Activated naive CD8-positive, alpha-beta T cell treated with anti-CD3 and anti-CD28 coated beads, Interleukin-2, amount 50 U/mL, for 24 hours (primary cell): ENCODE measurements at places on chromosomes 7 and 10.

- H3K27me3 ChIP-seq: no peaks in the 10 kb centered on the region
- H3K4me3 ChIP-seq: no peak overlapping the region
- no peak for DNase-seq
- H3K4me1 ChIP-seq: peaks cover 21% of the 10 kb centered on the region
- peaks cover 22% of the 10 kb centered on the region for H3K36me3 ChIP-seq
- H3K27ac ChIP-seq: no peak overlapping the region
Observed at GRCh38 chr7:7821517-7821916, 103.1 kb upstream of the RPA3 start.

DNA sequence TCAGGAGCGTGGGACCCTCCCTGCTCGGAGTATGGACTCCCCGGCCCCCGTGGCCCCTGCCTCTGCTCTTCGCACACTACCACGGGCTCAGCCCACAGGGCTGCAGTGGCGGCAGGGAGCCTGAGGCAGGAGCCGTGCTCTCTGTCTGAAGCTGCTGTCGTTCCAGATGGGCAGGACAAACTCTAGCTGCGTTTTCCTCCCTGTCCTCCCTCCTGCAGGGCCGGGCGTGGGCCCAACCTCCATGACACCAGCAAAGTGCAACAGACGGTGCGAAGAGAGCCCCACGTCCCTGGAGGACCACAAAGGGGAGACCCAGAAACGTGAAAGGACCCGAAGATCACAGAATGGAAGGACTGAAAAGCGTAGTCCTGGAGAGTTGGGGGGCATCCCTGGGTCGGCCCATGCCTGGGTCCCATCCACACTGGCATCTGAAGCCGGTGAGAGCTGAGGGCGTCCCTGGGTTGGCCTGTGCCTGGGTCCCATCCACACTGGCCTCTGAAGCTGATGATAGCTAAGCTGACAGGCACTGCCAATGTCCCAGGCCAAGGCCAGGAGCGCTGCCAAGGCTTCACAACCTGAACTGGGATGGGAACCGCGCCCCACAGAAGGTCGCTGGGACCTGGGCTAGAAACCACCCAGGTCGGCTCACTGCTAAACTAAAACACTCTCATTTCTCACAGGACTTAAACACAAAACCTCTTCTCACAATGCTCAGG lies 267.0 kb downstream of the MAD1L1 start:
- peaks cover 5% of the 10 kb centered on the region for H3K27me3 ChIP-seq
- H3K27ac ChIP-seq: no peak overlapping the region
- no peak for DNase-seq
- H3K4me3 ChIP-seq: no peak overlapping the region
- H3K4me1 ChIP-seq: peaks cover 25% of the 10 kb centered on the region
- H3K36me3 ChIP-seq: peaks cover 47% of the 10 kb centered on the region

GRCh38 chr7:149621776-149622175 lies 124.2 kb upstream of the ZNF746 start:
- peaks cover 43% of the 10 kb centered on the region for H3K36me3 ChIP-seq
- H3K27ac ChIP-seq: peak overlapping the region; percentile 69
- H3K27me3 ChIP-seq: peaks cover 2% of the 10 kb centered on the region
- H3K4me3 ChIP-seq: peak overlapping the region; percentile 94

GRCh38 chr7:78510580-78511188 lies 712.1 kb downstream of the PHTF2 start:
- no peaks in the 10 kb centered on the region for H3K4me1 ChIP-seq
- H3K27ac ChIP-seq: no peak overlapping the region
- no peaks in the 10 kb centered on the region for H3K27me3 ChIP-seq
- no peaks in the 10 kb centered on the region for H3K36me3 ChIP-seq
- no peak for DNase-seq
- no peak overlapping the region for H3K4me3 ChIP-seq

GRCh38 chr7:30728591-30729100 lies 23.3 kb upstream of the INMT start:
- H3K4me1 ChIP-seq: peaks cover 37% of the 10 kb centered on the region
- DNase-seq: no peak
- no peak overlapping the region for H3K27ac ChIP-seq
- no peaks in the 10 kb centered on the region for H3K27me3 ChIP-seq
- H3K4me3 ChIP-seq: no peak overlapping the region

DNA sequence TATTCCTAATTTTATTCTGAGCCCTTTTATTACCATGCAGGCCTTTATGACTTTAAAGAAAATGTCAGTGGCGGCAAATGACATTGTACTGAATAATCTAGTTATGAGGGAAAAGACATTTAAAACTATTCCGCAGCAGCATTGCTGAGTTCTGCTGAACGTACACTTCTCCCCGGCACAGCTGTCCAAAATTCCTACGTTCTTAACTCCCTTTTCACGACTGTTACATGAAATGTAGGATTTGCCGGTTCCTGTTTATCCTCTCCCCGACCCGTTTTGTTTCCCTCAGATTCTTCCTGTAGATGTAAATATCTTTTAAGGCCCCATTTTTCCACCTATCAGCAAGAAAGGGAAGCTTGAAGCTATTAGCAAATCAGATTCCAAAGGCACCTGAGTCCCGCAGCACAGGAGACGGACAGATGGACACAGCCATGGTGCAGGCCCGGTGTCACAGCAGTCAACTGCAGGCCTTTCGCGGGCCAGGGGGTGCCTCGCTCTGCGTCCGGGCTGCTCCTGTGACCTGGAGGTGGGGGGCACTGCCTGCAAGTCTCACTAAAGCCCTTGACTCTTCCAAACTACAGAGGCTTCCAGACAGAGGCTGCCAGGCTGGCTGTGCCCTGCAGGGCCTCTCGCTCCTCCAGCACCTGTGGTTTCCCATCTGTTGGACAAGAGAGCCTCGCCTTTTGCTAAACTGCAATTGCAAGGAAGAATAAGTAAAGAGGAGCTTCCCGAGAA lies 485.0 kb upstream of the MGMT start:
- H3K36me3 ChIP-seq: no peaks in the 10 kb centered on the region
- H3K27me3 ChIP-seq: no peaks in the 10 kb centered on the region
- no peak overlapping the region for H3K27ac ChIP-seq
- DNase-seq: no peak
- no peak overlapping the region for H3K4me3 ChIP-seq

DNA sequence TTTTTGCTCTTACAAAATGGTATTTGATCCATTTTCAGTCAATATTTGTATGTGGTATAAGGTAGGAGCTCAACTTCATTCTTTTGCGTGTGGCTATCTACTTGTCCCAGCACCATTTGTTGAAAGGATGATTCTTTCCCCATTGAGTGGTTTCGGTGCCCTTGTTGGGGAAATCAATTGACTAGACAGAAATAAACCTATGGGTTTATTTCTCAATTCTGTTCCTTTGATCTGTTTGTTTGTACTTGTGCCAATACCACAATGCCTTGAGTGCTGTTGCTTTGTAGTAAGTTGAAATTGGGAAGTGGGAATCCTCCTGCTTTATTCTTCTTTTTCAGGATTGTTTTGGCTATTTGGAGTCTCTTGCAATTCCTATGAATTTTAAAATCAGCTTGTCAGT lies 41.0 kb downstream of the SNX10 start:
- no peaks in the 10 kb centered on the region for H3K27me3 ChIP-seq
- peaks cover 13% of the 10 kb centered on the region for H3K36me3 ChIP-seq
- no peak overlapping the region for H3K4me3 ChIP-seq
- no peak for DNase-seq
- H3K4me1 ChIP-seq: peaks cover 47% of the 10 kb centered on the region

DNA sequence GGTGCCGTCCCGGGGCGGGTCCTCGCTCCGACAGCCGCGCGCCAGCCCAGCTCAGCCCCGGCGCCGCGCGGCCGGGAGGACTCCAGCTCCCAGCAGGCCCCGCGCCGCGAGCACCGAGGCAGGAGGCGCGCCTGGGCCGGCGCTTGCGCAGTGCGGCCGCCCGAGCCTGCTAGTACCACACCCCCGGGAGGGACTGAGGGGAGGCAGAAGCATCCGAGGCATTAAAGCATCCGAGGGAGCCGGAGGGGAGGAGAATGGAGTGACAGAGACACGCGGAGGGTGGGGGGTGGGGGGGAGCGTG lies at the start of gene GRK5:
GRK5 (plus strand) TSS at position 206 of the 301 bp plus-strand sequence. CDS start 347 bp downstream, outside the sequence.
- peak within 1 kb of the TSS; percentile 96 for H3K27ac ChIP-seq
- peak; percentile 94 for DNase-seq
- peaks cover 47% of the 10 kb centered on the region for H3K4me1 ChIP-seq
- H3K4me3 ChIP-seq: peak within 1 kb of the TSS; percentile 97
- H3K27me3 ChIP-seq: no peaks in the 10 kb centered on the region
- no peaks in the 10 kb centered on the region for H3K36me3 ChIP-seq

DNA sequence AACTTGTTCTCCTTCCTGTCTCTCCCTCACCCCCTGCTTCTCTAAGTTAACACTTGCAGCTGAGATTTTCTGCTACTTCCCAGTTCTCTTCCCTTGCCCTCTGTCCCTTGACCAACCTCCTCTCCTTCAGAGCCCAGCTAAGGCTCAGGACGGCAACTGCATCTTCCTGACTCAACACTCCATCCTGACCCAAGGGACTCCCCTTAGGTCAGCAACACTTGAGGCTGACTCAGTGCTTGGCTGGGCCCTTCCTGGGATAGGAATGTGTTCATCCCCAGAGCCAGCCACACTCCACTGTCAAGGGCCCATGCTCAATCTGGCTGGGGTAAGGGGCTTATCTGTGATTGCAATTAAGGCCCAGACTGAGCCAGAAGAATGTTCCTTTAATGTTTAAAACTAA lies 3.4 kb downstream of the CALHM2 start:
- H3K4me1 ChIP-seq: peaks cover 34% of the 10 kb centered on the region
- peak overlapping the region; percentile 33 for H3K27ac ChIP-seq
- H3K36me3 ChIP-seq: peaks cover 33% of the 10 kb centered on the region
- no peak overlapping the region for H3K4me3 ChIP-seq
- no peaks in the 10 kb centered on the region for H3K27me3 ChIP-seq

DNA sequence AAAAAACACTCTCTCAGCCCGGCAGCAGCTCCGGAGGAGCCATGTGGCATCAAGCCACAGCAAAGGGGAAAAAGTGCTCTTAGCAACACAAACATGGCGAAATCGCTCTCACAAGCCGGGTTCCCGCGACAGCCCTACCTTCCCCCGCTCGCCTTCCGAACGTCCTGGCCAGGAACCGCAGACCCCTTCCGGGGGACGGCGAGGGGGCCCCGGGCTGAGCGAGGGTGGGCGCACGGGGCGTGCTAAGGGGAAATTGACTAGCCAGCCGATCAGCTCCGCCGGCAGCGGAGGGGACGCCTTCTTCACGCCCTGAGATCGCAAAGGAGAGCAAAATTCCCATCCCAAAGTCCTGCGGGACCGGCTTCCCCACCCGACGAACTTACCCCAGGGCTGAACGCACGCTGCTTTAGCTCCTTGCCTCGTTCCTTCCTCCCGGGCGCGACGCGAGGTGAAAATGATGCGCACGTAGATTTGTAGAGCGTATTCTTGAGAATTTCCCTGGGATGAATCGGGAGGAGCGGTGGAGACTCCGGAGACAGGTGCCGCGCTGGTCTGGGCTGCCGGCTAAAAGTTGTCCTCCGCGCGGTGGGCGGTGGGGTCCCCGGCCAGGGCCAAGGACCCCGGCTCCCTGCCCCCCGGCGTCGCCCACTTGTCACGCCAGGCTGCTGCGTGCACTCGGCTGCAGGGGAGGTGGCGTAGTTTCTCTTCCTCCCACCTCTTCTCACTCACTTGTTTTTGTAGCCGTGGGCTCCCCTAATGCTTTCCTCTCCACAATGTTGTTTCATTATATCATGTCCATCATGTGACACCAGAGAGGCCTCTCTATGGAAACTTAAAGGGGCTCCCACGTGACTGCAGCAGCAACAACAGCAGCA lies 220.1 kb upstream of the MKLN1 start:
- H3K27ac ChIP-seq: peak overlapping the region; percentile 95
- H3K4me3 ChIP-seq: peak overlapping the region; percentile 96
- H3K36me3 ChIP-seq: peaks cover 9% of the 10 kb centered on the region

GRCh38 chr10:7526017-7526400 lies 115.2 kb upstream of the SFMBT2 start:
- H3K4me1 ChIP-seq: peaks cover 4% of the 10 kb centered on the region
- H3K27ac ChIP-seq: no peak overlapping the region
- no peak for DNase-seq

- H3K27ac ChIP-seq: no peak overlapping the region
- H3K27me3 ChIP-seq: no peaks in the 10 kb centered on the region
- no peak for DNase-seq
- peaks cover 1% of the 10 kb centered on the region for H3K4me1 ChIP-seq
- H3K36me3 ChIP-seq: peaks cover 2% of the 10 kb centered on the region
Observed at GRCh38 chr10:29617880-29618340, 16.9 kb downstream of the SVIL start.

GRCh38 chr7:97126483-97127171 lies 9.1 kb downstream of the SDHAF3 start:
- no peaks in the 10 kb centered on the region for H3K27me3 ChIP-seq
- no peak overlapping the region for H3K4me3 ChIP-seq
- no peak for DNase-seq

GRCh38 chr10:7417103-7417623 lies 6.3 kb upstream of the SFMBT2 start:
- H3K4me3 ChIP-seq: no peak overlapping the region
- peaks cover 12% of the 10 kb centered on the region for H3K27me3 ChIP-seq
- H3K36me3 ChIP-seq: no peaks in the 10 kb centered on the region
- no peak for DNase-seq
- peaks cover 18% of the 10 kb centered on the region for H3K4me1 ChIP-seq

GRCh38 chr7:148044173-148044572 lies 546.4 kb upstream of the C7orf33 start:
- H3K36me3 ChIP-seq: no peaks in the 10 kb centered on the region
- DNase-seq: no peak
- no peaks in the 10 kb centered on the region for H3K4me1 ChIP-seq

GRCh38 chr10:61757525-61758397 lies 95.0 kb downstream of the CABCOCO1 start:
- DNase-seq: no peak
- no peak overlapping the region for H3K4me3 ChIP-seq
- H3K27me3 ChIP-seq: no peaks in the 10 kb centered on the region
- peaks cover 14% of the 10 kb centered on the region for H3K4me1 ChIP-seq

GRCh38 chr7:15567652-15568051 lies 5.8 kb upstream of the AGMO start:
- no peaks in the 10 kb centered on the region for H3K4me1 ChIP-seq
- no peak for DNase-seq

GRCh38 chr7:34041707-34042106 lies 136.4 kb downstream of the BMPER start:
- H3K27me3 ChIP-seq: no peaks in the 10 kb centered on the region
- H3K4me1 ChIP-seq: no peaks in the 10 kb centered on the region
- no peak overlapping the region for H3K4me3 ChIP-seq
- no peak overlapping the region for H3K27ac ChIP-seq

GRCh38 chr7:33792041-33792440 lies 113.3 kb upstream of the BMPER start:
- H3K4me1 ChIP-seq: no peaks in the 10 kb centered on the region
- no peaks in the 10 kb centered on the region for H3K27me3 ChIP-seq
- H3K36me3 ChIP-seq: no peaks in the 10 kb centered on the region
- H3K27ac ChIP-seq: no peak overlapping the region
- DNase-seq: no peak

- H3K4me3 ChIP-seq: no peak overlapping the region
- H3K27me3 ChIP-seq: no peaks in the 10 kb centered on the region
- no peak overlapping the region for H3K27ac ChIP-seq
- DNase-seq: no peak
- H3K4me1 ChIP-seq: peaks cover 5% of the 10 kb centered on the region
Observed at GRCh38 chr7:105788816-105789349, 87.5 kb downstream of the ATXN7L1 start.

- no peak overlapping the region for H3K4me3 ChIP-seq
- no peaks in the 10 kb centered on the region for H3K4me1 ChIP-seq
- peaks cover 7% of the 10 kb centered on the region for H3K27me3 ChIP-seq
- H3K36me3 ChIP-seq: no peaks in the 10 kb centered on the region
Observed at GRCh38 chr10:131618587-131619267, 282.1 kb upstream of the PPP2R2D start.

- H3K4me1 ChIP-seq: peaks cover 55% of the 10 kb centered on the region
- DNase-seq: peak; percentile 43
- peak overlapping the region; percentile 82 for H3K27ac ChIP-seq
- no peaks in the 10 kb centered on the region for H3K27me3 ChIP-seq
- peak overlapping the region; percentile 69 for H3K4me3 ChIP-seq
- H3K36me3 ChIP-seq: no peaks in the 10 kb centered on the region
Observed at GRCh38 chr7:2403718-2404648, 572 bp downstream of the CHST12 start.
